Mammary epithelial cell (primary cell): ENCODE measurements at places on chromosomes 6 and 20. TPM values are rescaled to one million over a fixed set of nuclear protein-coding genes. Genes with fewer than 3 reads are reported as not detected.

Gene LBP
- not detected in 2 replicates for total RNA-seq

Gene CRISP3
- not detected in 2 replicates for total RNA-seq

Gene PKIB
- 1.8 TPM for total RNA-seq

Gene FAM184A
- not detected in 2 replicates for total RNA-seq

Gene DEFB124
- total RNA-seq = not detected

Gene PAK5
- total RNA-seq = 0.07 TPM in 1 of 2 replicates, not detected in the other

Gene GJA10
- not detected in 2 replicates for total RNA-seq

Gene FAM83B
- 101 TPM for total RNA-seq

Gene EEF1A2
- 1.4 and 1.7 TPM in 2 replicates for total RNA-seq

Gene TBCC
- total RNA-seq = 13.5 and 14.1 TPM in 2 replicates

Gene CBFA2T2
- total RNA-seq = 10.5 TPM

Gene SAMD3
- not detected in 2 replicates for total RNA-seq

Gene CCN2
- 225 TPM for total RNA-seq

Gene ULBP3
- 8.6 and 14.5 TPM in 2 replicates for total RNA-seq

Gene ERVFRD-1
- not detected in 2 replicates for total RNA-seq

Gene SPATA25
- 1.2 TPM for total RNA-seq

Gene PRRT1
- total RNA-seq = 0.17 TPM

Gene RHAG
- not detected in 2 replicates for total RNA-seq

Gene TCP1
- total RNA-seq = 186 TPM

Gene OPN5
- total RNA-seq = not detected in 2 replicates

Gene LZTS3
- total RNA-seq = 7.7 and 13.6 TPM in 2 replicates

Gene MUC22
- total RNA-seq = not detected in 2 replicates

Gene MCHR2
- not detected in 2 replicates for total RNA-seq

Gene ADGRF4
- 1.3 TPM for total RNA-seq

Gene C20orf204
- total RNA-seq = 0.67 TPM

Gene MOXD1
- total RNA-seq = 14.0 TPM

Gene AGER
- 6.1 and 9.1 TPM in 2 replicates for total RNA-seq

Gene BPI
- not detected in 2 replicates for total RNA-seq

Gene NKAIN4
- total RNA-seq = 0.28 TPM in 1 of 2 replicates, not detected in the other

Gene C4A
- 4.4 and 8.7 TPM in 2 replicates for total RNA-seq

Gene WFDC10B
- total RNA-seq = 0.52 TPM in 1 of 2 replicates, not detected in the other

Gene SLC44A4
- total RNA-seq = not detected

Gene PACSIN1
- not detected for total RNA-seq

Gene ARFGEF3
- 1.6 and 1.8 TPM in 2 replicates for total RNA-seq

Gene RAET1G
- total RNA-seq = 6.3 TPM

Gene EYA4
- total RNA-seq = not detected

Gene CRIP3
- not detected in 2 replicates for total RNA-seq

Gene COL21A1
- total RNA-seq = 0.50 TPM

Gene SLC26A8
- not detected in 2 replicates for total RNA-seq

Gene BPIFB2
- not detected in 2 replicates for total RNA-seq

Gene C6orf15
- total RNA-seq = 9.3 TPM

Gene LY6G6D
- not detected for total RNA-seq

Gene KIF6
- 0.33 TPM for total RNA-seq
